ENCODE measurements at places on chromosomes 5 and 9. TPM values are rescaled to one million over a fixed set of nuclear protein-coding genes. Genes with fewer than 3 reads are reported as not detected.

- no peak for DNase-seq
Observed at GRCh38 chr5:107155707-107156106, 515.0 kb downstream of the EFNA5 start.

DNA sequence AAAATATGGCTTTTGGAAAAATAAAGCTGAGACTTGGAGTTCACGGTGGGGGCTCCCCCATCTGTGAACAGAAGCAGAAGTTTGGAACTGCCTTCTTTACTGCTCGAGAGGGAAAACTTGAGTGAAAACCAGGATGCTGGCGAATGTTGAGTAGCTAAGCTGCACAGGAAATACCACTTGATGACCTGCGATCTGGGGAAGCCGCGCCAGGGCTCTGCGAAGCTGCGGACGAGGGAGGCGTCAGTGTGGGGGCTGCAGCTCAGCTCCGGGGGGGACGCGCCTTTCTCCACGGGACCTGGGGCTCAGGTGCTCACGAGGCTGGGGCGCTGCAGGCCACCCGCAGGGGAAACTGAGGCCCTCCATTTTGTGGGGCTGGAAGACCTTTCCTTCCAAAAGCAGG, 62.3 kb downstream of the TENT4A start:
- no peak for DNase-seq

- no peak for DNase-seq
Observed at GRCh38 chr9:3628239-3628638, 102.4 kb upstream of the RFX3 start.

DNA sequence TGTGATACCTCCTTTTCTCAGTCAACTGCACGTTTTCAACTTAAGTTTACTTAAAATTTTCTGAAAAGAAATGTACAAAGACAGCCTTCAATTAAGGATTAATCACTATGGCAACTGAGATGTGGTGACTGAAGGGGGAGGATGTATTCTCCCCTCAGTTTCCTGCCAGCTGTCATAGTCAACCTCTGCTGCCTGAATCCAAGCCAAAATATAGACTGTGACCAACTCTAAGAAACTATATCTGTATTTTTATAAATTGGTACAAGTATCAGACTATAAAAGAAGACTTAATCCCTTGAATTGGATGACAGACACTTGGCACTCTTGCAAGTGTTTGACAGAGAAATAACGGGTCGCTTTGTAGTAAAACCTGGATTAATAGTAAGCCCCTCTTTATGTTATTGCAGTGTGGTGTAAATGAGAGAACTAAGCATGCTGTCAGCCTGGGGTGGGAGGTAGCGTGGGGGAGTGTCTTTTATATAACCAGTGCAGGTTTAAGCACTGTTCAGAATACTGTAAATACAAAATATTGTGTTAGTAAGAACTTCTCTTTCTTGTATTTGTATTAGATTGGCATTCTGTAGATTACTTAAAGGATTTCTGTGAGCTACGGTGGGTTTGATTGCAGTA, 106.4 kb downstream of the ERCC6L2 start:
- DNase-seq = no peak

Gene RASEF
- total RNA-seq = under 0.01 TPM

GRCh38 chr5:38803246-38803645, 42.6 kb upstream of the OSMR start:
- no peak for DNase-seq

DNA sequence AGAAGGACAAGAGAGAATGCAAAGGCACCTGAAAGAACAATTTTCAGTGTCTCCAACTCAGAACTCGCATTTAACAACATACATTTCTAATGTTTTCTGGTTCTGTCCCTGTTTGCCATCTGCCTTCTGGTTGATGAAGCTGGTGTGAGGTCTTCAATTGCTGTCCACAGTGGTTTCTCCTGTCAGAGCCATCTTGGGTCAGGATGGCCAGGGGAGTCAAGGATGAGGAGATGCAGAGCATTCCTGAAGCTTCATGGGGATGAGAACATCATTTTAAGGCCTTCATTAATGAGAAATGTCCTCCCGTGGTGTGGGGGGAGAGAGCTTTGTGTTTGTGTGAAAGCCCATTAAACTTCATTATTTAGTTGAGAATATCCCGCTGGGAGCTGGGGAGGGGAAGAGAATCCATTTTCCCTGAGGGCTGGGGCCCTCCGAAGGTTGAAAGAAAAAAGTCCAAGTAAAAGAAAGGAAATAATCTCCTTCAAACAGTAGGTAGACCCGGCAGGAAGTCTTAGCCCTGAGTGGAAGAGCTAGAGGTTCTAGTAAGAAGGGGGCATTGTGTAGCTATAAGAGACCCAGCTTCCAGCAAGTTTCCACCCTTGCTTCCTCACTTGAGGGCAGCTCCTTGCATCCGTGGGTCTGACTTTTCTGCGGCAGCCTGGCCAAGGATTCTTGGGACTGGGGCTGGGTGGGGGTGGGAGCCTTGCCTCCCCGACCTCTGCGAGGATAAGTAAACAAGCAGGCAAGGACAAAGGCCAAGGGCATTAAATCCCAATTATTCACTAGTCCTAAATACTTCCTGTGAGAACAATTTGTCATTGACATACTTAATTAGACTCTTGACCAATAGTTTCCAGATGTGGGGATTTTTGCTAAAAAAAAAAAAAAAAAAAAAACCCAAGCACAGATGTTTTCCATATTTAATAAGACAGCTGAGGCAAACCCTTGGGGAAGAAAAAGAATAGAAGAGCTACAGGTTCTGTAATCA, 119.2 kb downstream of the MSX2 start:
- no peak for DNase-seq

GRCh38 chr9:2639786-2640185, 18.2 kb downstream of the VLDLR start:
- no peak for DNase-seq

- DNase-seq = no peak
Observed at GRCh38 chr5:50827516-50828247, 161.2 kb downstream of the PARP8 start.

Gene PKD2L2
- total RNA-seq = not detected

DNA sequence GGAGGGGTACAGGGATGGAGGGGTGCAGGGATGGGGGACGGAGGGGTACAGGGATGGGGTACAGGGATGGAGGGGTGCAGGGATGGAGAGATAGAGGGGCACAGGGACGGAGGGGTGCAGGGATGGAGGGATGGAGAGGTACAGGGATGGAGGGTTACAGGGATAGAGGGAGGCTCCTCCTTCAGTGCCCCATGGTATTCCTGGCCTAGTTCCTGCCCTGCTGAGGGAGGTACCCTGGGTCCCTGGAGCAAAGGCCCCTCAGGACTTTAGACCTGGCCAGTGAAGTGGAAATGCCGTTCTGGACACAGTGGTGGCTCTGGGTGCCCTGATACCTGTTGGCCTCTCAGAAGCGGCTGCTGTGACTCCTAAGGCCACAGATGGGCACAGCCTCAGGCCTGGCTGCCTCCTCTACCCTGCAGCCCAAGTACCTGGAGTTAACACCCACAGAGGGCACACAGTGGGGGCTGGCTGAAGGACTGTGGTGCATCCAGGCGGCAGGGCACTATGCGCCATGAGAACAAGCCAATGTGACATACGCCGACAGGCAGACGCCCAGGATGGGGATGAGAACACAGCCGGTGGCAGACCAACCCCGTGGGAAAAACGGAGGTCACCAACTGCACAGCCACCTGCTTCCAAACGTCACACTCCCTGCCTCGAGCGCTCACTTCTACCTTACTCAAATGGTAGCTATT, 8.4 kb downstream of the PTGES2 start:
- no peak for DNase-seq

GRCh38 chr9:95726756-95727155, 148.7 kb upstream of the ERCC6L2 start:
- peak; percentile 59 for DNase-seq

- DNase-seq = peak; percentile 99
Observed at GRCh38 chr5:65481635-65482295, at the start of gene ADAMTS6. TSS of gene ADAMTS6 (minus strand) at chr5:65481920. CDS start at chr5:65473673, 8,247 bp downstream.

Gene PCDH1
- 0.83 TPM for total RNA-seq

Gene EHMT1
- 36.1 TPM for total RNA-seq

Gene ALAD
- total RNA-seq = 10.3 TPM

Gene RNF183
- not detected for total RNA-seq

DNA sequence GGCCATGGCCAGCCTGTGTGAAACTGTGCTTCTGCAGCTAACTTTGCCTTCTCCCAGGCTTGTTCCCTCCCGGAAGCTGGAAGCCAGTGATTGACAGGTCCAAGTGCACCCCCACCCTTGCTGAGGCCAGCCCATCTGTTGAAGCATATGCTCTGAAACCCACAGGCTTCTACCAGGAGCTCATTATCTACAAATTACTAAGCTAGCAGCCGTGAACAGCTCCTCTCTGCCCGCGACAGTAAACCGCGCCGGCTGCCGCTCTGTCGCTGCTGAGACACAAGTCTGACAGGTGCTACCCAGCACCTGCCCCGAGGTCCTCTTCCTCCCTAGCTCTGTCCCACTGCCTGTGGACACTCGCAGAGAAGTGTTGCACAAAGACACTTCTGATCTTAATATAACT, 490.9 kb downstream of the GADD45G start:
- no peak for DNase-seq

Gene TAF11L10
- total RNA-seq = not detected

Gene PCDHGB6
- 2.8 TPM for total RNA-seq

DNA sequence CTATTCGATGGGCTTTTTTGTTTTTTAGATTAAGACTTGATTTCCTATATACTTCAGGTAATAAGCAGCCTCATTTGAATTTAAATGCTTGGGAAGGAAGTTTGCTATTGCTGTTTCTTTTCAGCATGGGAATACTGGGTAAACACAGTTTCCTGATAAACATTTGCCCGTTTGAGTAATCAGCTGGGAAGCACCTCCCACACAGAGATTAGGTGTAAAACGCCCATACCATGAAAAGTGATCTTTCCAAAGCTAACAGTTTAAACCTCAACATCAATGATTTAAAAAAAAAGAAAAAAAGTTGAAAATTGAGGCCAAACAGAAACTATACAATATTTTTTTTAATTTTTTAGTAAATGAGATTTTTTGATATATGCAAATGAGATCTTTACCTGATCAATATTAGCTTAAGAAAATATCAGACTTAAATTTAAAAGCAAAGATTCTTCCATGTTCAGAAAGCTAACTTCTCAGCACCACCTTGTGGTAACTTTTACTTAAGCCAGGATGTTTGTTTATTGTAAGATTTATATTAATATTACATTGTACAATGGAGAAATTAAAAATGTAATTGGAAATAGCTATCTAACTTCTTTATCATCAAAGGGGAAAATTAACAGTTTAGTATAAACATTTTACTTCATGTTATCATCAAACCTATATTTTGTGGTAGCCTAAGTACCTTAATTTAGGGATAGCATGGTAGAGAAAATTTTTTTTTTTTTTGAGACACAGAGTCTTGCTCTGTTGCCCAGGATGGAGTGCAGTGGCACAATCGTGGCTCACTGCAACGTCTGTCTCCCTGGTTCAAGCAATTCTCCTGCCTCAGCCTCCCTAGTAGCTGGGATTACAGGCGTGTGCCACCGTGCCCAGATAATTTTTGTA, 39.8 kb downstream of the F2RL2 start:
- DNase-seq = peak; percentile 44

Gene PPP3R2
- not detected for total RNA-seq

GRCh38 chr9:37939575-37940095, 35.7 kb upstream of the SLC25A51 start:
- peak; percentile 51 for DNase-seq

- DNase-seq = no peak
Observed at GRCh38 chr5:158899211-158899610, 200.5 kb downstream of the EBF1 start.

- DNase-seq = peak; percentile 34
Observed at GRCh38 chr5:58211441-58211840, 248.4 kb downstream of the PLK2 start.

Gene GDA
- not detected for total RNA-seq

- no peak for DNase-seq
Observed at GRCh38 chr5:161614342-161614741, 67.8 kb upstream of the GABRB2 start.

GRCh38 chr5:17020678-17021601, 84.9 kb upstream of the MYO10 start:
- peak; percentile 51 for DNase-seq

DNA sequence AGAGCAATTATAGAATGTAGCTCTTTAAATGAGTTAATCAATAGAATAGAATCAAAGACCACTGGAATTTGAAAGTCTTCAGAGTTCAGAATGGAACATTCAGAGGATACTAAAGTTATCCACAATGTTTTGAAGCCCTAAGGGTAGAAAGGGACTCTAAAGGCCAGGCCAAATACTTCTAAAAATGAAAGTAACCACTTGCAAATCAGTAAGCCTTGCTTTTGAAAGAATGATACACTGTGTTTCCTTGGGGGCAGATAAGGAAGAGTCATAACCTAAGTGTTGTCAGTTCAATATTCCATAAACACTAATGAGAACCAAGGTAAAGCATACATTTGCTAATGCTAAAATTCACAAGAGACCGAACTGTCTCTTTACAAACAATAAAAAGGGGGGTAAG, 813.5 kb downstream of the PTPRD start:
- DNase-seq = no peak

Gene FLT4
- under 0.01 TPM for total RNA-seq

Data from IMR-90 (cell line).